OCI-M1 (cell line): ENCODE measurements at places on chromosomes 11 and 22.

- peak; percentile 52 for DNase-seq
Measured at GRCh38 chr11:67345920-67346819, 7.2 kb downstream of the POLD4 start.

GRCh38 chr11:105049481-105049880 lies 4.3 kb upstream of the CARD16 start:
- no peak for DNase-seq

GRCh38 chr11:43987384-43988039 lies 45.1 kb downstream of the C11orf96 start:
- no peak for DNase-seq

DNA sequence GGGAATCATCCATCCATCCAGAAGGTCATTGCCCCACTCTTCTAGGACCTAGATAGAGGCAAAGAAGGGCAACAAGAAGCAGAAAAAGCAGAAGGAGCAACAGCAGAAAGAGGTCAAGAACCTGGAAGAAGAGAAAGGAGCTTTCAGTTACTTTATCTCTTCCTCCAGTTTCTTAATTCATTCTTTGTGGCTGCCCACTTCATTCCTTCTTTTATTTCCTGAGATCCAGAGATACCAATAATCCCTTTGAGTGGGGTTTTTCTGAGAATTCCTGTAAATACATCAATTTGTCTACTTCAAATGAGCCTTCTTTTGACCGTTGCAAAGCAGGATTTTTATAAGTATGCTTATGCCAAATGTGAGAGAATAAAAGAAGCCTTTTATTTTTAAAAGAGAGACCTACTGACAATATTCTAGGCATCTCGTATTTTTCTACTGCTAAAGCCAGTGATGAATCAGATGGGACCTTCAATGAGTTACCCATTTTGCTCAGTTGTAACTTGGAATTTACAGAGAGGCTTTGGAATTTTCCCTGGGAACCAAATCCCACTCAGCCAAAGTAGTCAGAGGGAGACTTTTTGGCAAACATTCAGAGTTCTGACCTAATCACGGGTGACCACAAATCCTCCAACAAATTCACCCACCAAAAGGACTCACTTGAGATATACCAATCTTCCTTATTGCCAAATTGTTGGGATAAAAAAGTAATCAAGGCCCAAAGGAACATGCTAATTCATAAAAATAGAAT lies 54.9 kb downstream of the ZC3H12C start:
- peak; percentile 86 for DNase-seq

DNA sequence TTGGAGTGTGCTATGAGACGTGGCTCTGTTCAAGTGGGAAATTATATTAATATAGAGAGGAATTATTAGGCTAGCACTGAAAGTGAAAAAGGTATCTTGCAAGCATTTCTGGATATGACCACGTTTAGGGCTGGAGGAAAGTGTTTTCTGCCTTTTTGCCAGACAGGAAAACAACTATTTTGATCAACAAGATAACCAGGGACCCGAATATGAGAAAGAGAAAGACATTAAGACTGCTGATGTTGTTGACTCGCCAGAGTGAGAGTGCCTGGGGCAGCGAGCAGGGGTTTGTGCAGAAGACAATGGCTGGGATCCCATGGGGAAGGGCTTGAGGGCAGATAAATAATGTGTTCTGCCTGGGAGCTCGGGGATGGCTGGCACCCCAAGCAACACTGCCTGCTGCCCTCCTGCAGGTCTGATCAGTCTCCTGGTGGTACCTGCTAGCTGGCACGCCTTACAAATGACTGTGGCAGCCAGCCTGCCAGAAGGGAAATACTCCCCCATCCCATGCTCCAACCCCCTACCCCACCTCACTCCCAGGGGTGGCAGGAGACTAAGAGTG lies 23.1 kb upstream of the CHST1 start:
- DNase-seq, result no peak

DNA sequence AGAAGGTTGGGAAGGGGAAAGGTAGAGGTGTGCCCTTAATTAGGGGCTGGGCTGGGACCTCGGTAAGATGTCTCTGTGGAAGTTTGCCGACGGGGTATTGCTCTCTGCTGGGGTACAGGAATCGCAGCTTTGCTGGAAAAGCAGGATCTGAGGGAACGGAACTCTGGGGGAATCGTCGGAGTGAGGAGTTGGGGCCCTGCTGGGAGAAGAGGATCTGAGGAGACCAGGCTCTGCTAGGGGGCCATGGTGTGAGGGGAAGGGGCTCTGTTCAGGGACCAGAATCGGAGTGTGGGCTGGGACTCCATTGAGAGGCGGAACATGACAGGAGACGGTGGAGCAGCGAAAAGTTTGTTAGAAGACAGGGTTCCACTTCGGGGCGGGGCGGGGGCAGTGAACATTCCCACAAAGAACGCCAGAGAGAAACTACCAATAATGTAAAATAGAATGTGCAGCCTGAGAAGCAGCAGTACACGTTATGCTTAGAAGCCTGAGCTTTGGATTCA lies 456 bp downstream of the AAMDC start:
- peak; percentile 86 for DNase-seq

DNA sequence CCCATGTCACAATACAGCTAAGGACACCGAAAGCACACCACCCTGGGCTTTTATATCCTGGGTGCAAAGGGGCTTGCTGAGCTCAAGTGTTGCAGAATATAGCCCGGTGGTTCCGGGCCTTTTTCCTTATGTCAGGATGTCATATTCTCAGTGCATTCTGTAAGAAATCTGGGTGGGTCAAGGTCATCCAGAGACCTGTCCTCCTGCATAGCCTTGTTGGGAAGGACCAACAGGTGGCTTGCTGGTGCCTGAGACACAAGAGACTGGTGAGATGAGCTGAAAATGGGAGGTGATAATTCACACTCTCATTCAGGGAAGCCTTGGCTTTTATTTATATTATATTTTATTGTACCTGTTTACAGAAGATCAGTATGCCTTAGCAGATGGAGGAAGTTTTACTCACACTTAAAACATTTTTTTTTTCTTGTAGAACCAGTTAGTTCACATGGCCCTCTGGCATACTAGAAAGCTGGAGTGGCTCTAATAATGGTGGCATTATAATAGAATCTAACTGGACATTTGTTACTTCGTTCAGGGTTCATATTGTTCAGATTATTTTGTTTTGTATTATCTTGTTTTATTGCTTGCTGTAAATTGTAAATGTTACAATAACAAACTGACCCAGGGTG lies 14.6 kb upstream of the TMEM123 start:
- no peak for DNase-seq

DNA sequence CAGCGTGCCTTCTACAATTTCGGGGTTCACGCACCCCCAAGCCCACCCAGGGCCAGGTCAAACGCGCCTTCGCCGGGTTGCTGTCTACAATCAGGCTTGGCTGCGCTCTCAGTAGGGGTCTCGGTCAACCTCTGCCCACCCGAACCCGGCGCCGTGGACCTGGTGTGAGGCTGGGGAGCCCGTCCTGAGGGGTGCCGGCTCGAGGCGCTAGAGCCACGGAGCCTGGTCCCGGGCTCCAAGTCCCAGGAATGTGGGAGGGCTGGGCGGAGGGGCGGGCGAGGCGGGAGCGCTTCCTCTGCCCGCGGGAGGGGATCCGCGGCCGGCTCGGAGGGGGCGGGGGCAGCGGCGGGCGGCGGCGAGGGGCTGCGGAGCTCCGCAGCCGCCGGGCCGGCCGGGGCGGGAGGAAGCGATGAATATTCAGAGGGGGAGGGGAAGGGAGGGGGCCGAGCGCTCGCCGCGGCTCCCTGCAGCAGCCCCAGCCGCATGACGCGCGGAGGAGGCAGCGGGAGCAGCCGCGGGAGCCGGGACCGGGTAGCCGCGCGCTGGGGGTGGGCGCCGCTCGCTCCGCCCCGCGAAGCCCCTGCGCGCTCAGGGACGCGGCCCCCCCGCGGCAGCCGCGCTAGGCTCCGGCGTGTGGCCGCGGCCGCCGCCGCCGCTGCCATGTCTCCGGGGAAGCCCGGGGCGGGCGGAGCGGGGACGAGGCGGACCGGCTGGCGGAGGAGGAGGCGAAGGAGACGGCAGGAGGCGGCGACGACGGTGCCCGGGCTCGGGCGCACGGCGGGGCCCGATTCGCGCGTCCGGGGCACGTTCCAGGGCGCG lies at the start of gene PTPRJ:
Gene PTPRJ, plus strand, starts transcription at position 472 of the 819 bp plus-strand sequence. CDS start 354 bp downstream, outside the sequence.
- peak; percentile 49 for DNase-seq

DNA sequence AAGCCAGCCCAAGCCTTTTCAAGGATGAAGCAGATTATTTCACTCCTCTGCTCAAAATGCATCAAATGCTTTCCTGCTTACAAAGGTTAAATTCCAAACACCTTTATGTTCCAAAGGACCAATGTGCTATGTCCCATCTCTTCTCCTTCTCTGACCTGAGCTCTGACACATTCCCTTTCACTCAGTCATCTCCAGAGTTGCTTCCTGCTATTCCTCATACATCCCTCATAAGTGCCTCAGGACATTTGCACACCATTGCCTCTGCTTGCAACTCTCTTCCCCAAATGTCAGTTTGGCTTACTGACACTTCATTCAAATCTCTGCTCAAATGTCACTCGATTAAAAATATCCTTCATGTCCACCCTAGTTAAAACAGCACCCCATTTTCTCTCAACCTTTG lies 53.3 kb upstream of the BMAL1 start:
- DNase-seq, result no peak

DNA sequence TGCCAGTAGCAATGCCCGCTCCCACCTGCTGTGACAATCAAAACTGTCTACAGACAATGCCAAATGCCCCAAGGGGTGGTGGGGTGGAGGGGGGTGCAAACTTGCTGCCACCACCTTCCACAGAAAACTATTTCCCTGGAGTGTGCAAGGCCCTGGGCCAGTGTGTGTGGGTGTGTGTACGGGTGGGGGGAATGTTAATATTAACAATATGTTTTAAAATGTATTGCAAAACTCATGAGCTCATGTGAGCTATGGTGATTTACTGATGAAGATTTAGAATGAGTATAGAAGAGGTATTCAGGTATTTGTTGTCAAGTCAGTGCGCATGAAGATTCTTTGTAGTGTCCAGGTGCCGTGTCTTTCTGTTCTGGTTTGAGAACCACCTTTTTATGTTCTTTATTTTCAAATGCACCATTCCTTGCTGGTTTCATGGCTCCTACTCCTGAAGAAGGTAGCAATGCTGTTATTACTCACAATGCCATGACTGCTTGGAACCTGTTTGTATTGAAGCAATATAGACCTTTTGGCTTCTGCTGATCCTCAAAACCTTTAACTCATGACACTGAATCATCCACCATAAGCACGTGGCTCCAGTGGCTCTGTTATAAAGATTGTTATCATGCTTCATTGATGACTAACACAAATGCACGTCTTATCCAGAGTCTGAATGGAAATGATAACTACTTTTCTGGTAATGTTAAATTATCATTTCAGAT lies 29.9 kb upstream of the AQP11 start:
- peak; percentile 73 for DNase-seq

DNA sequence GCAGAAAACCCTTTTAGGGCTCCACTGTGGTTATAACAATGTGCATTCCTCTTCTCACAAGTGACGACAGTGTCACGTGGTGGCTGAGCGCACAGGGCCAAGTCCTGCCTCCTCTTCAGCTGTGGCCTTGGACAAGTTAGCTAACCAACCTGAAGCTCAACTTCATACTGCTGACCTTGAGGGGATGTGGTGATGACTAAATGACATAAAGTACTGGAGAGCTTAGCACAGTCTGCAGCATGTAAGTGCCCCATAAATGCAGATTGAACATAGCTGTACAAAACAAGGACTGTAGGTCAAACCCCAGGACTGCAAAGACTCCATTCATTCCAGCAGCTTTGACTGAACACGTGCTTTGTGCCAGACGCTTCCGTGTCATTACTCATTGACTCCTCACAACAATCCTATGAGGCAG lies 20.1 kb upstream of the MRGPRX2 start:
- no peak for DNase-seq

GRCh38 chr11:9269492-9270013 lies 4.4 kb upstream of the DENND5A start:
- DNase-seq, result no peak
